ENCODE measurements at places on chromosomes 12 and 14.

- DNase-seq, result no peak
These were observed 41.2 kb downstream of the SH2B3 start for GRCh38 chr12:111446631-111447570.

DNA sequence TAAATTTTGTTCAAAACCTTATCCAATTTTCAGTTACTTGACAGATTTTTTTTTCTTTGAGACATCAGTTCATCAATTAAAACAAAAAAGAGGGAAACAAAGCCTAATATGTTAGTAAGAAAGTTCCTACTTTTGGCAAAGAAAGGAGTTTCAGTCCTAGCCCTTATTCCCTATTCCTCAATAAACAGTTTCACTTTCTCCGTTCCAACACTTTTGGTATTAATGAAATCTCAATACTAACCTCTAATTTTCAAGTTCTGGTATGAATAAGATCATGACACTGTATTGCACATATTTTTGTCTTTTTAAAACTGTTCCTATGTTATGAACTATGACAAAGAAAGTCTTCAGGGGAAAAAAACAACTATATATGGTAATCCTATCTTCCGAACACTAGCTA lies 48.4 kb downstream of the RPS6KA5 start:
- DNase-seq, result no peak

DNA sequence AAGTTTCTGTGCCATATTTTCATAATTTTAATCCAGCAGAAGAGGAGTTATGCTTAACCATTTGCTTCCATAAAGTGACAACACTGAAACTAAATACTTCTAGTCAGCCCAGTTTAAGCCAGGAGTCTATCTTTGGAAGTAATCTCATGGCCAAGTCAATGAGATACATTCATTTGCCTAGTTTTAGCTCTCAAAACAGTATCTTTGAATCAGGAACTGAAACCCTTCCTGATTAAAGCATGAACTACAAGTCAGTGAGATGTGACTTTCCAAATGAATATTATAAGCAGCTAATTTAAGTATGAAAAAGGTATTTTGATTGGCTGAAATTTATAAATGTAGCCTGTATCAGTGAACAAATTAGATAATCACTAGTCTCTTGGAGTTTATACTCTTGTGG lies 491.5 kb downstream of the SLC6A15 start:
- DNase-seq, result no peak

DNA sequence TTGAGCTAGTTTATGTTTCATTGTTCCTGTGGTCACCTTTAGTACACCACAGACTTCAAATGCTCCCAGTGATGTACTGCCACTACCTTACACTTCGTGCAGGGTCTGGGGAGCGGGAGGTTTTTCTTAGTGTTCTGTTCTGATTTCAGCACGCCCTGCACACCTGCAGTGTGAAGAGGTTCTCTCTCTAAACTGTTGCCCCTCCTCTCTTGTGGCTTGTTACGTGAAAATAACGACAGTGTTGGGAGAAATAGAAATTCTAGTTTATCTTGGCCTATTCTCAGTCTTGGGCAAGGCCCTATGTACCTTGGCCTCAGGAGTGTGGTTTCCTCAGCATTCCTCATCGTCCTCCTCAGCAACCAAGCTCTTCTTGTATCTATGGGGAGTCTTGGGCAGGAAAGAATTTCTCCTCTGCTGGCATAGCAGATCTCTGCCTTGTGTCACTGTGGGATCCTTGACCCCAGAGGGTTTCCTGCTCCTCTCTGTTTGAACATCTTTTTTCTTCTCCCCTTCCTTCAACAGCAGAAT lies 48.6 kb downstream of the EIF2S3B start:
- no peak for DNase-seq

GRCh38 chr12:6084969-6085450 lies 39.5 kb downstream of the VWF start:
- no peak for DNase-seq

DNA sequence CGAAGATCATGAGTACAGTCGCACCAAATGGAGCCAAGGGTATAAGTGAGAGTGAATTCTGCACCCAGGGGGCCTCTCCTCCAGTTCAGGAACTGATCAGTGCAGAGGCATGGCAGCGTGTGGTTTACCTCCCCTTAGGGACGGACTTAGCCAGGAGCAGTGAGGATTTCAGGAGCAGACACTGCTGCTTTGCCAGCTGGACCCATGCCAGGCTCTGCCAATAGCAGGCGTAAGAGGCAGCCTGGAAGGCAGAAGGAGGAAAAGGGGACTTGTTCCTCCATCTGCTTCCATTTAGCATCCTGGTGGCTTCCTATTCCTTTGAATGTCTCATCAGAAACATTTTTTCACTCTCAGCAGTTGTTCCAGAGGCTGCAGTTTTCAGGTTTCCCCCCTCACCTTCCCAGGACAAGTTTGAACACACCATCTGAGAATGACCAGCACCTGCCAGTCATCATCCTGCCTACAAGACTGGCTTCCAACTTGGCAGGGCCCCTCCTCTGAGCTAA lies 137.0 kb upstream of the LMNTD1 start:
- DNase-seq, result no peak

- no peak for DNase-seq
These were observed 332.6 kb downstream of the NOVA1 start for GRCh38 chr14:26265170-26265685.

- no peak for DNase-seq
These were observed 10.1 kb upstream of the SMCO3 start for GRCh38 chr12:14824012-14824634.

DNA sequence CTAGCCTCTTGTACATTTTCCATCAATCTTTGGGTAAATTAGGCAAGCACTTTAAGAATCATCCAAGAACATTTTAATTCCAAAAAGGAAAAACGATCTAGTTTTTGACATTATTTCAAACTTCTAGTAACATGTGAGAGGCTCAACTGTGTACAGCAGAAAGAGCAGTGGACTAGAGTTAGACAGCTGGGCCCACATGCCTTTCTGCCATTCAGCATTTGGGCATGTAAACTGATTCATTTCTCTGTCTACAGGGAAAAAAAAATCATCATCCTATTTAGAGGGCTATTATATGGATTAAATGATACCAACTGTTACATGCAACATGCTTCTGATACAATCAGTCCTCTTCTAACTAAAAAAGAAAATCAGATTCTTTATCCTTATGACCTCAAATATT lies 17.7 kb downstream of the ATP2B1 start:
- DNase-seq, result no peak

DNA sequence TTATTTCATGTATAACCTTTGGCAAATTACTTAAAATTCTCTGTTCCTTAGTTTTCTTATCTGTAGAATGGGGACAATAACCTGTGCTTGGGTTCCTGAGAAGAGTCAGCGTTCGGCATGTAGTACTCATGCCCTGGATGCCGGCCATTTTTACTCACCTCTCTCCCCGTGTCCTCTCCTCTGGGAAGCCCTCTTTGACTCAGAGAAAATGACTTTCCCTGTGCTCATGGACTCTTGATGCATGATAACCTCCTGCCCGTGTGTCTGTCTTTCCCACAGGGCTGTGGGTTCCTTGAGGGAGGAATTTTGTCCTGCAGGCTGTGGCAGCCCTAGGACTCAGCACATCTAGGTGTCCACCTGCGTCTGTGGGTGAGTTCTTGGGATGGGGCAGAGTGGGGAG lies 5.8 kb upstream of the C1RL start:
- DNase-seq, result no peak

GRCh38 chr12:54034785-54035310 lies 2.0 kb downstream of the HOXC5 start:
- no peak for DNase-seq

DNA sequence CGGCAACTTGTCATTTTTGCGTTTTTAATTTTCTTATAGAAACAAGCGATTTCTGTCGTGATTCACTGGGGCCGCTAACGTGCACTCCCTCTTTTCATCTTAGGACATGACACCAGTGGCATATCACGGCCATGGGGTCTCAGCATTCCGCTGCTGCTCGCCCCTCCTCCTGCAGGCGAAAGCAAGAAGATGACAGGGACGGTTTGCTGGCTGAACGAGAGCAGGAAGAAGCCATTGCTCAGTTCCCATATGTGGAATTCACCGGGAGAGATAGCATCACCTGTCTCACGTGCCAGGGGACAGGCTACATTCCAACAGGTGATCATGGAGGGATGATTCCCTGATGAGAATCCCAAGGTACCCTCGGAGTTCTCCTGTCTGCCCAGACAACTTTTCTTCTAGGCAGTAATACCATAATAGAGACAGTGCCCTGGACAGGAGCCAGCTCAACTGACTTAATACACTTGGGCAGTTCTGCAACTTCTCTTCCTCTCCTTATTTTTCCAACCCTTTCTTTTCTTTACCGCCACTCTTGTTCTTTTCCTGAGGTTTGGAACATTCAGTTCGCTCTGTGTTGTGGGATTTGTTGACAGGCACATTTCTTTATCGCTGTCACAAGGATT lies 821 bp downstream of the TMEM106C start:
- no peak for DNase-seq

DNA sequence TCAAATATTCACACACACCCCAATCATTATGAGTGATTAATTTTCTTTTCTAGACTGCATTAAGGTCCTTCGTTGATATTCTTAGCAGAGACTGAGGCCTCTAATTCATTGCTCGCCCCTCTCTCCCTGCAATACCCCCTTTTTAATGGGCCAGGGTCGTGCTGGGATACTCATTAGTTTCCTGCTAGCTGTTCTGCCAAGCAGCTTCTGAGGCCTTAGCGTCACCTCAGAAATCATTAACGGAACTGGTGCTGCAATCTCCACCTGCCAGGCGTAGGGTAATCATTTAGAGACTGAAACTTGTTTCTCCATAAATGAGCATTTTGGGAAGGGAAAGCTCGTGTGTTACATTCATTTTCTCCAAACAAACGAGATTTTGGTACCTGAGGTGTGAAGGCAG lies 1054.7 kb downstream of the GALC start:
- no peak for DNase-seq

DNA sequence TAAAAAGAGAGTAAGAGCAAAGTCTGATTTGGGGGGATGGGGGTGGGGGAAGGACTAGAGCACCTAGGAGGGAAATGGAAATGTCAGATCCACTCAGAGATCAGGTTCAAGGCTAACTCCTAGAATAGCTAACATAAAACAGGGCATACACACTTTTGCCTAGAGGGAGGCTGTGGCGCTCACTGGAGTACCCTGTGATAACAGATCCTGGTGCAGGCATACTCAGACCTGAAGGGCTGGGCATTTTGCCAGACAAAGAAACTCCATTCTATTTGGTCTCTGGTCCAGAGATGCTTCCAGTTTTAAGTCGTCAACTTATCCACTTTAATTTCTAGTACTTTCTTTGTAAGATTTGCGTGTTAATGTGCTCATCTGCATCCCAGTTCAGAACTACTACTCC lies 5.8 kb downstream of the CTDSP2 start:
- DNase-seq, result no peak

DNA sequence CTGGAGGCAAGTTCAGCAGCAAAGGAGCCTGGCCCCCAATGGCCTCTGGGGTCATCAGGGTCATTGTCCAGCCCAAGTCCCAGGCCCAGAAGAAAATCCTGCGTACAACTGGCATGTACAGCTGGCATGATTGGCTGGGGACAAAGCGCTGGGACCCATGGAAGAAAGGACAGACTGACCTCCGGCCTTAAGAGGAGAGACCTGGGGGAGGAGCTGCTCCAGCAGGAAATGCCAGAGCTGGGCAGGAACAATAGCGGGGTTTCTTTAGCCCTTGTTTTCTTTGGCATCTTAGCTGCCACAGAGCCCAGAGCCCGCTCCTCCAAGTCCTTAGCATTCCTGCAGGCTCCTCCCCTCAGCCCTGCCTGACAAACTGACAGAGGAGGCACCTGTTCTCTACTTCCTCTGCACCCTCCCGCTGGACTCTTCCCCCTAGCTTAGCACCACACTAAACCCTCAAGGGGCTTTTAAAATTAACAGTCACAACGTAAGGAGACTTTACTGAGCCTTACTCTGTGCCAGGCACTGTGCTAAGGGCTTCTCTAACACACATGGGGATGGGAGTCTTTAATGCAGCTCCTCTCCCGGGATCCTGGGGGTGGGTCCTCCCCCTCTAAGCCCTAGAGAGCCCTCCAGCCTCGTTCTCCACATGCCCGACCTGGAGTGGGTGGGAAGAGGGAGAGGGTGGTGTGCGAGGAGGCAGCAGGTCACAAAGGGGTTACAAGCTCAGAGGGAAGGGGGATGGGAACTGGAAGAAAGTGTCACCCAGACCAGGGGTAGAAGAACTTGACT lies 1.8 kb upstream of the AQP5 start:
- DNase-seq, result no peak

GRCh38 chr12:6092784-6093722 lies 31.4 kb downstream of the VWF start:
- DNase-seq, result no peak

GRCh38 chr14:25759920-25760655 lies 710.1 kb upstream of the STXBP6 start:
- DNase-seq, result no peak

DNA sequence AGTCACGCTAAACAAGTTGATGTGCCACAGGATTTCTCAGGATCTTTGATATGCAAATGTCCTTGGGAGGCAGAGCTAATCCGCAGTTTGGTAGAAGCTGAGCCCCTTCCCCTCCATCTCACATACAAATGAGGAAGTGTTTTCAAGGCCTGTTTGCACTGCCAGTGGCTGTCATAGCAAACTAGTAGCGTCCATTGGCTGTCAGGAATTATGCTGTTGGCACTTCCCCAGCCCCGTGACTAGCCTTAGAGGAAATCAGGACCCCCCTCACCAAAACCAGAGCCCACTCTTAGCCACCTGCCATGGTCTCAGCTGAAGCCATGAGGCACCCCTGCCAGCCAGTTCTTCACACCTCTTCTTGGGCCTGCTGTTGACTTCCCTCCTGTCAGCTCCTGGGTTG lies 253.9 kb downstream of the CACNA1C start:
- no peak for DNase-seq

GRCh38 chr14:57769863-57770523 lies 95.9 kb downstream of the SLC35F4 start:
- DNase-seq, result no peak

DNA sequence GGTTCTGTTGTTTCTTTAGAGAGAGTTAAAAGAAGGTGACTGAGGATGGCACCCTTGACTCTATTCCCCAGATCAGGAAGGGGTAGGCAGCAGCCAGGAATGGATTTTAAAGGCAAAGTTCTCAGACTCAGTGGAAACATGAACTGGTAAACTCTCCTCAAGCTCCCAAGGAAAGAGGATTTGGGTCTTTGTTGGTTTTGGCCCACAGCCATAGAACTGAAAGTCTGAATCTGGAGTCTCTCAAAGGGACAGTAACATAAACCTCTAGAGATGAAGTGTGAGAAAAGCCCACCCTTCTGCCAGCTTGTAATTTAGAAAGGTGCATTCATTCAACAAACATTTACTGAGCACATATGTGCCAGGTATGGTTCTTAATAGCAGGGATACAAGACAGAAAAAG lies 28.6 kb upstream of the BLTP3B start:
- no peak for DNase-seq

DNA sequence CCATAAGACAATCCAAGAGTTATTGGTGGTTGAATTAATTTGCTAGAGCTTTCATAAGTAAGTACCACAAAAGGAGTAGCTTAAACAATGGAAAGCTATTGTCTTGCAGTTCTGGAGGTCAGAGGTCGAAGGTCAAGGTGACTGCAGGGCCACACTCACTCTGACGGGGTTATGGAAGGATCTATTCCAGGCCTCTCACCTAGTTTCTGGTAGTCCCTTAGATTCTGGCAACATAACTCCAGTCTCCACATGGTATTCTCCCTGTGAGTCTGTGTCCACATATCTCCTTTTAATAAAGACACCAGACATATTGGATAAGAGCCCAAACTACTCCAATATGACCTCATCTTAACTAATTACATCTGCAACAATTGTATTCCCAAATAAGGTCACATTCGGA lies 273.4 kb downstream of the FOXN3 start:
- no peak for DNase-seq

GRCh38 chr14:22448035-22448904 lies 140.8 kb downstream of the DAD1 start:
- no peak for DNase-seq

Measured in caudate nucleus (tissue), 63 donors.